ENCODE measurements at places on chromosomes 1 and 21. TPM values are rescaled to one million over a fixed set of nuclear protein-coding genes. Genes with fewer than 3 reads are reported as not detected.

The COL24A1 gene
- total RNA-seq, result 0.21 TPM

DNA sequence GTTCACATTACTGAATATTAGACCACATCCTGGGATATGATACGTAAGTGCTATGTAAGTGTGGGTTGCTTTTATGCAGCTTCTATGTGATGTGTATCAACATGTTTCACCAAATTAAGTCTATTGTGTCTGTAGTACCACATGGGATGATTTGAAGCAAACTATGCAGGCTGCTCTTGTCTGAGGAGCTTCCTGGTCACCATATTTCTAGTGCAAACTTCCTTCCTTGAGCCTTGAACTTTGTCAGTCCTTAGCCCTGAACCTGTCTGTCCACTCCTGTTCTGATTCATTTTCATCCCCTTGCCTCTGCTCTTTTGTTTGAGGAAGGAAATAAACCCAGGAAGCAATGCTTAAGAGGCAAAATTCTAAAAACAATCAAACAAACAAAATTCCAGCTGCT, 117.5 kb upstream of the VANGL1 start:
- DNase-seq, result no peak

DNA sequence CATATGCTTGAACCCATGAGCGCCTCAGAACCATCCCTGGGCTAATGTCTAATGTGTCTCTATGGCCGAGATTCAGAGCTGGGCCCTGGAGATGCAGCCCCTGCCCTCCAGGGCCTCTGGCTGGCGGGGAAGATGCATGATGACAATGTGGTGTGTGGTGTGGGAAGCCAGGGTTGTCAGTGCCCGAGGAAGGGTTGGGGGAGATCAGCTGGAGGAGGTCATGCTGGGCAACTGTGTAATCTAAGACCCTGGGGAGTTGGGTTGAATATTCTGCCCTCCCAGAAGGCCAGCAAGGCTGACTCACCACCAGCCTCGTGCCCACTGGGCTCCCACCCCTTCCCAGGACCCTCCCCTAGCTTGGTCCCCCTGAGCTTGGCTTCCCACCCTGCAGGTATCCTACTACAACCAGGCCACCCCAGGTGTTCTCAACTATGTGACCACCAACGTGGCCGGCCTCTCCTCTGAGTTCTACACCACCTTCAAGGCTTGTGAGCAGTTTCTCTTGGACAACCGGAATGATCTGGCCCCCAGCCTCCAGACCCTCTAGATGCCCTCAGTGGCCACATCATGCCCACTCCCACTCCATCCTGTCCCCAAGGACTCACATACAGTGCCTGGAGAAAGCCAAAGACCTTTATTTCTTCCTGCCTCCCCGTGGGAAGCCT, 14.6 kb downstream of the FAM151A start:
- no peak for DNase-seq

DNA sequence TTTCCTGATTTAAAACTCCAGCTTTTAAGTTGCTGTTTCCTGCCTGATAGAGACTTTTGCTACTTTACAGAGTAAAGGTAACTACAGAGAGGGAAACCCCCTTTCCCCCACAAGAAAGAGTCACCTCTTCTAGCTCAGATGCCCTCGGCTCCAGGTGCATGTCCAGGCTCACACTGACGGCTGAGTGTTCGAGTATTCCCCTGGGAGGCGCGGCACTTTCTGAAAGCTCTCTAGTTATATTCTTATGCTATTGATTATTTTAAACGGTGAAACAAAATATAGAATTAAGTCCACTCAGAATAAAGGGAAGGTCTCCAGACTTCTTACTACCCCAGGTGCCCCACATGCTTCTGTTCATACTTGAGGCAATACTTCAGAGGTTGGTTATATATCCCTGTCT, 160.3 kb upstream of the FMN2 start:
- no peak for DNase-seq

DNA sequence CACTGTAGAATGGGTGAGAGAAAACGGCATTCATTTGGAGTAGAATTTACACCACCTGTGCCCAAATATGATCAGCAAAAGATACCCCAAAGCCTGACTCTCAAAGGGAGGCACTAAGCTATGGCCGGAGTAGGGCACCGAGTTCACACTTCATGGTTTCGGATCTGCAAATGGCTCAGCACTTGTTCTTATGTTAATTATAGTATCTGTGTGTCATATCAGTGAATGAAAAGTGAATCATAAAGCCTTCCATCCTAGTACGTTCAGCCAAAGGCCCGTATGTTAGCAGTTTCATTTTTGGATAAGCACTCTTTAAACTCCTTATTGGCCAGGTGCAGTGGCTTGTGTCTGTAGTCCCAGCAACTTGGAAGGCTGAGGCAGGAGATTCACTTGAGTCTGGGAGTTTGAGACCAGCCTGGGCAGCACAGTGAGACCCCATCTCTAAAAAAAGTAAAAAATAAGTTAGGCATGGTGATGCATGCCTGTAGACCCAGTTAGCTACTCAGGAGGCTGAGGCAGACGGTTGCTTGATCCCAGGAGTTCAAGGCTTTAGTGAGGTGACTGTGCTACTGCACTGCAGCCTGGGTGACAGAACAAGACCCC, 4.9 kb upstream of the CORT start:
- DNase-seq, result no peak

Measured in kidney epithelial cell (primary cell).